Activated T-cell treated with anti-CD3 and anti-CD28 coated beads for 1 hour (primary cell): ENCODE measurements at places on chromosomes 7 and 10.

DNA sequence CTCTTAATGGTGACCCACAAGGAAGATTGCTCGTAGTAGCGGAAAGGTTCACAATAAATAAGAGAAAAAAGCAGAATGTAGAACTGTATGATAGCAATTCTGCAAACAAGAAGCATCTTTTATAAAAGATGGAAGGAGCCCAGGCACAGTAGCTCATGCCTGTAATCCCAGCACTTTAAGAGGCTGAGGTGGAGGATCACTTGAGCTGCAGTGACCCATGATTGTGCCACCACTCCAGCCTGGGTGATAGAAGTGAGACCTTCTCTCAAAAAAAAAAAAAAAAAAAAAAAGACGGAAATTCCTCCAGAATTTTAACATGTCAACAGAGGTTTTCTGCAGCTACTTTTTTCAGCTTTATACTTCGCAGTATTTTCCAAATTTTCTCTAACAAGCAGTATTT is 13.2 kb downstream of the GATAD1 start:
- DNase-seq = no peak

DNA sequence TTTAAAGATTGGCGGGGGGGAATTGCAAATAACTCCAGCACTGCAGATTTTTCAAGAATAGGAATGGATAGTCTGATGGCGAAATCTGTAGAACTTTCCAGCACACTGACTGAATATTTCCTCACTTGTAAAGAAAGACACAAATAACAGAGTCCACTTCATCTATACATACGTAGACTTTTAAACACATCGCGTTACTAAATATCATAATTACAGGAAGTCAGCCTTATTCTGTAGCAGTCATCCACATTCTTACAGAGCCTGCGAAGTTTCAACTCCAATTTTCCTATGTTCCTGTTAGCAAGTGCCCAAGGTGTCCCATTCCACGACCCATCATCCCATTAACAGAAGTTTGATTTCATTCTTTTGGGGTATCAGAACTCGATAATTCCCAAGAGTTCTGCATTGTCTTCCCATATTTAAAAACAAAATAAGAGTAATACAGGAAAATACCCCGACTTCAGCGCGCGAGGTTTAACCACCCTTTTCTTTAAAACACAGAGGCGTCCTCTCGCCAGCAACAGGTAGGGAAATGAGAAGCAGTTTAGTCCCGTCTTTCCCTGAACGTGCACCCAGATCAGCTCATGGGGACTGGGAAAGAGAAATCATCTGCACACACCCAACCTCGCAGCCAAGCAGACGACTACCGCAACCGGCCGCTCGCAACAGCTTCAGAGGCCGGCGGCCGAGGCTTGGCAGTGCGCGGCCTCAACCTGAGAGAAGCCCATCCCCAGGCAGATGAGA is 880 bp downstream of the HERC4 start:
- no peak for DNase-seq

GRCh38 chr7:66771795-66772194 is 31.3 kb downstream of the RABGEF1 start:
- no peak for DNase-seq

- DNase-seq = no peak
These were observed 23.5 kb upstream of the C1QL3 start for GRCh38 chr10:16545116-16545736.

- no peak for DNase-seq
These were observed 195.6 kb upstream of the CSTF2T start for GRCh38 chr10:51894771-51895578.

GRCh38 chr7:70439651-70440050 is 692.3 kb upstream of the GALNT17 start:
- DNase-seq = no peak

DNA sequence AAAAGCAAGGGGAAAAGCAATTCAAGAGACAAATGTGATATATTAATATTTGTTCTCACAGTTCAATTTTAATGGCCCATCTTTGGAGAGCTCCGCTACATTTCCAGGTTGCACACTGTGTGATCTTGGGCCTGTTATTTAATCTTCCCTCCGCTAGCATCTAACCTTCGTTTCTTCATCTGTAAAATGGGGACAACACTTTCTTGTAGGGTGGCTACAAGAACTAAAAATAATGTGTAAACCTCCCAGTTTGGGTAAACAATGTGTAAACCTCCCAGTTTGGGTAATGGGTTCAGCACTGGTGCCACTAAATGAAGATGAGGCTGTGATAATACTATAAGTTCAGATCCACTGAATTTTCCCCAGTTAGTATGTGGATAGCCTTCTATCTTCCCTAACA is 99.5 kb downstream of the CDK6 start:
- no peak for DNase-seq

GRCh38 chr10:60560451-60560850 is 170.8 kb upstream of the ANK3 start:
- no peak for DNase-seq

DNA sequence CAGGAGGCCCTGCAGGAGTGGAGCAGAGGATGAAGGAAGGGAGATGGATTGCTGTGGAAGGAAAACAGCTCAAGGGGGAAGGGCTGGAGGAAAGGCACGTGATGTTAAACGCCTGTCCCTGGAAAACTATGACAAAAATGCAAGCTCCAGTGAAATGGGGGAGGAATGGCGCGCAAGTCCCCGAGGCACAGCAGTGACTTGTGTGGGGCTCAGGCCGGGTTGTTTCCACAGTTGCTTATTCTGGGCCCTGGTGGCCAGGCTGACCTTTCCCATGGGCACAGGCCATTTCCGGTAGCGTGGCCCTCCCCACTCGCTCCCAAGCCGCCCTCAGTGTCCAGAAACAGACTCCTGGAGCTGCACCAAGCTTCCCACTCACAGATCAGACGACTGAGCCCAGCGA is 68.1 kb upstream of the PDGFA start:
- no peak for DNase-seq

DNA sequence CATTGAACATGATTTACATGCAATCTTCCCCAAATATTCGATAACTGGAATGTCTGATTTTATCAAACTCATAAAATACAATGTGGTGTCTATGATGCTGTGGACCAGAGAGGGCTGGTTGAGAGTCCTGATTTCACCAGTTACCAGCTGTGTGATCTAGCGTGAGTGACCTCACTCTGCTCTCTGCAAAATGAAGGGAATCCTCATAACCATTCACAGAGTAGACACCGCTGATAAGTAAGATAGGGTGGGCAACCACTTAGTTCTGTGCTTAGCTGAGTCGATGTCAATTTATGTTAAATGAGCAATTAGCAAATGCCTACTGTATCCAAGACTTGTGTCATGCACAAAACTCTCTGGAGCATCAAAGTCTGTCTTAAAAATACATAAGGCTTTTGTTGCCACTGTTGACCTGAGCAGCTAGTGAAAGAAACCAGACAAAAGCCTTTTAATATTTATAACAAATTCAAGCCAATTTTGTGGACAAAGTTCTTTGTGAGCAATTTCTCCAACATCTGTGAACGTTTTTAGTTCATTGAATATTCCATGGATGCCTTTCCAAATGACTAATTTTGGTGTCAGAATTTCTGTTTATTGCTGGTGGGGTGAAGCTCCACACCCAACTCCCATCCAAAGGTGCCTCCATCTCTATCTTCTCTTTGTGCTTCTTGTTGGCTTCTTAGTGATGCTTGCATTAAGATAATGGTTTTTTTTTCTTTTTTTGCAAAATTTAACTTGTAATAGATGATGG is 314.2 kb downstream of the ADRA2A start:
- DNase-seq = no peak

DNA sequence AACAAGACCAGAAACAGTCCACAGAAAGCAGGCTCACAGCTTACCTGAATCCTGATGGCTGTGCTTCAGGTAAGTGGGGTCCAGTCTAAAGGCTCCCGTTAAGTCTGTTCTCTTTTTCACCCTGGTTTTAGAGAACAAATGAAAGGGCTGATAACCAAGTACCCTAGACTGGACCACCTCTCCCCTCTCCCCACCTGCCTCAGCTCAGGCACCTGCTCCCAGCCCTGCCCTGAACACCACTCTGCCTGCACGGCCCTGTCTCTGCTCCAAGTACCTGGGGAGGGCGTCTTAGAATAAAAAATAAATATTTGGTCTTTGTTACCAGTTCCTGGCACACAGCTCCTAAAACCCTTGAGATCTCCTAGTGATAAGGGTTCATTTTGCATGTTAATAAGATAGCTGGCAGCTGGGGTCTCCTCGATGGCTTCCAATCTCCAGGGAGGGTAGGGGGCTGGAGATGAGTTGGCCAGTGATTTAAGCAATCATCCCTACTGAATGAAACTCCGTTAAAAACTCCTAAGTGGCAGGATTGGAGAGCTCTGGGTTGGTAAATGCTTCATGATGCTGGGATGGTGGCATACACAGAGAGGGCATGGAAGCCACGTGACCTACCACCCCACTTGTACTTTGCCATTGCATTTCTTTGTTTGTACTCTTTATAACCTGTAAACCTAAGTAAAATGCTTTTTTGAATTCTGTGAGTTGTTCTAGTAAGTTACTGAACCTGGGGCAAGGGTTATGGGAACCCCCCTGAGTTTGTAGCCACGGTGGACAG is 29.8 kb upstream of the FIGNL1 start:
- no peak for DNase-seq

DNA sequence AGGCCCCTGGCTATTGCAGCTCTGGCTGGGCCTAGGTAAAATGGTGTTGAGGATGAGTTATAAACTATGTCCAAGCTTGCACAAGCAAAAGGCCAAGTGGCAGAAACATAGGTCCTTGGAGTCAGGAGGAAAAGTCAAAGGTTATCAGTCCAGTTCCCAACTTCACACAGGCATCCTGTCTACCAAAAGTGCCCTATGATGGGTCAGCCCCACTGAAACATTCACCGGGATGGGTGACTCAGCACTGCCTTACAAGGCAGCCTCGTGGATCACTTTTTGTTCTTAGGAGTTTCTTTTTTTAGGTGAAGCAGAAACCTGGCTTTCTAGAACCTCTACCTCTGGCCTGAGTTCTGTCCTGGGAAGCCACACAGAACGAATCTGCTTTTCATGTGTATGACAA is 158.8 kb upstream of the LYZL2 start:
- no peak for DNase-seq

GRCh38 chr7:31982962-31983361 is 87.2 kb downstream of the PDE1C start:
- DNase-seq = no peak

DNA sequence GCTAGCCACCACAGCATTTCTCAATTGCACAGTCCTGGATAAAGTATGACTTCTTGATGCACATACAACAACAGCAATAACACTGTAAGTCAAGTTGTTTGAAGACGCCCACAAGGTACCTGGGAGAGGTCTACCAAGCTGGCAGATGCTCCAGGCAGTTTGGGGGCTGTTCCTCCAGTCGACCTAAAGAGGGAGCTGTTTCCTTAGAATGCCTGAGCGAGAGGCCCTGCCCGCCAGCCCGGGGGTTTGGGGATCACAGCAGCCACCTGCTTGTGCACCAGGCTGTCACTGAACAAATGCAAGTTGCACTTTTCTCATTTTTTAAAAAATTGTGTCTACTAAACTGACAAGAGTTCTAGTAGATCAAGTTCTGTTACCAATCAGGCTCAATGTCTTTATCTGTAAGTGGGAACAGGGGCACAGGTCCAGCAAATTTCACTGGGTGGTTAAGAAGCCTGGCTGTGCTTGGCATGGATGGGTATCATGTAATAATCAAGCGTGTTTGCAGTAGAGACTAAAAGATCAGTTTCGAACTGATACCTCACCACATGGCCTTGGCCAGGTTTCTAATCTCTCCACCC is 193.8 kb upstream of the ADO start:
- peak; percentile 60 for DNase-seq

DNA sequence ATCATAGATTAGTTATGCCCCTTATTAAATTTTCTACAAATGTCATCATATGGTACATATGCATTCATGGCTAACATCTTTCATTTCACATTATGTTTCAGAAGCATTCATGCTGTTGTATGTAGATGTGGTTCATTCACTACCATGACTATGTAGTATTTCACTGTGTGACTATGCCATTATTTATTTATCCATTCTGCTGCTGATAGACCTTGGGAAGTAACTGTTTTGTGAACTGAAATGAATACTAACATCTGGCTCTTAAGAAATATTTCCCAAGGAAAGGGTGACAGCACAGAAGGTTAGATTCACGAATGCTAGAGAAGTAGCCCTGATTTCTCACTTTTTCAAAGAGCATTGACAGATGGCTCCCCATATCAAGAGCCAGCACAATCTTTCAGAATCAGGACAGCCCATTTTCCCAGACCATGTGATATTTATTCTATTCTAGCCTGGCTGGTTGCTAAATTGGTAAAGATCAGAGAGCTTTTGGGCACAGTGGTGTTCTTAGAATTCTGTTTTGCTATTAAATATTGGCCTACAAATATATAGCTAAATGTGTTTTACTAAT is 157.4 kb downstream of the DYNC1I1 start:
- no peak for DNase-seq

DNA sequence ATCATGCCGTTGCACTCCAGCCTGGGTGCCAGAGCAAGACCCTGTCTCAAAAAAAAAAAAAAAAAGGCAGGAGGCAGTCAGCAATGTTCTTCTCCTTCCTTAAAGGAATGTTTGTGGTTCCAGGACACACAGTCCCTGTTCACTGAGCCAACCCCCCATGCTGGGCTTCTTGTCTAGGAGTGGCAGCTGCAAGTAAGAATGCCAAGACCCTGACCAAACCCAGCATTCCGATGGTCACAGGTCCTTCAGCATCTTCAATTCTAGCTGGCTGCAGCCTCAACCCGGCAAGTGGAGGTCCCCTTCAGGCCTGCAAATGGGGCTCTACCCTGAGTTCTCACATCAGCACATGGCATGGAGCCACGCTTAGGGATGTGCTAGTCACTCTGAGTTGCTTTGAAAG is 38.2 kb upstream of the CUX1 start:
- no peak for DNase-seq

GRCh38 chr7:33626869-33627268 is 278.5 kb upstream of the BMPER start:
- DNase-seq = no peak

DNA sequence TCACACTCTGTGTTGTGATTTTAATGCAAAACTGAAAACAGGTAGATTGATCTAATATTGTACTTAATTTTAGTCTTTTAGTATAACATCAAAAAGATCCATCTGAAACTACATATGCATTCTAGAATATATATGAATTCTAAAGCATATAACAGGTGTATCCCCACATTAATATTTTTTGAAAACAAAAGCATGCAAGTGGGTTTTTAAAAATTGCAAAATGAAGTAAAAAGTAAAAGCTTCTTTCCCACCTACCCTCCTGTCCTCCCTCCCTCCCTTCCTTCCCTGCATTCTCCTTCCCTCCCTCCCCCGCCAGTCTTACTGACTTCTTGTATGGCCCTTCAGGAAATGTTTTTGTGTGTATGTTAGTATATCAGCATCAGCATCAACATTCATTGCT is 14.6 kb upstream of the STMP1 start:
- DNase-seq = no peak

- DNase-seq = no peak
These were observed 181.9 kb upstream of the LYZL2 start for GRCh38 chr10:30811276-30812017.

DNA sequence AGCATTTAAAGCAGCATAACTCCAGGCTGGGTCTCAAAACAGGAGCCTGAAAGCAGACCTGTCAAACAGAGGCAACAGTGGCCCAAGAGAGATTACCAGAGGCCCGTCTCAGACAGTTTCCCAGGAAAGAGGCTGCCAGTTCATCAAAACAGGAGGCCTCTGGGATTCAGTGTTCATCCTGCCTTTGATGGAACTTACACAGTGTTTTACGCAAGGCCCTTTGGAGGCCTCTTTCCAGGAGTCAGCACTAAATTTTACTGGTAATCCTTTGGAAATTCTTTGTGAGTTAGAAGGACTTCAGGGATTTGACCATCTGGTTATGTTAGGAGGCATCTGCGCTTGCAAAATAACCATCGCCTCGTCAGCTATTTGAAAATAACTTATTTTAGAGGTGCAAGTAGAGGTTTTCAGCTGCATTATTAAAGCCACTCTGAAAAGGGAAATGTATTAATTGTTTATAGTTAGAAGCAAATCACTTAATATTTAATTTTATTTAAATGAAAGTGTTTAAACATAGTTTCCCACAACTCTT is 501.2 kb upstream of the COBL start:
- DNase-seq = no peak
